ENCODE measurements at places on chromosomes 11 and 22. TPM values are rescaled to one million over a fixed set of nuclear protein-coding genes. Genes with fewer than 3 reads are reported as not detected.

GRCh38 chr11:65404638-65405339, 17.8 kb upstream of the NEAT1 start:
- DNase-seq: no peak

DNA sequence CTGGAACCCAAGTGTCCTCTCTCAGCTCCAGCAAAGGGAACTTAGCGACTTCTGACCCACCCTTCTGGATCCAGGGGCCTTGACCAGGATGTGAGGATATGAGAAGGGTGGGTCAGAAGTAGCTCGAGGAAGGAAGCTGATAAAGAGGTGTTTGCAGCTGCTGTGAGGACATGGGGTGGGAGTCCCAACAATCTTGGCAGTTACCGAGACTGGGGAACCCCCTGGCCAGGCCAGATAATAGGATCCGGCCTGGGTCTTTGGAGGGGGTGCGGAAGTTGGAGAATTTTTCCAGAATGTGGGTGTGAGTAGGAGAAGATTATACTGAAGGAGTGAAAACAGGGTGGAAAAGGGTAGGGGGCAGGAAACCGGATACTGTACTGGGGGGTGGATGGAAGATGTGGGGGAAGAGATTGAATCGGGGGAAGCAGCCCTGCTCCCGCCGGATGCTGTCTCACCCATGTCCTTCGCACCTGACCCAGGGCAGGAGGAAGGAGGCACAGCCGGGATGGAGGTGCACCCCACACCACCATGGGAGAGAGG, 2.8 kb upstream of the MCAM start:
- DNase-seq: no peak

DNA sequence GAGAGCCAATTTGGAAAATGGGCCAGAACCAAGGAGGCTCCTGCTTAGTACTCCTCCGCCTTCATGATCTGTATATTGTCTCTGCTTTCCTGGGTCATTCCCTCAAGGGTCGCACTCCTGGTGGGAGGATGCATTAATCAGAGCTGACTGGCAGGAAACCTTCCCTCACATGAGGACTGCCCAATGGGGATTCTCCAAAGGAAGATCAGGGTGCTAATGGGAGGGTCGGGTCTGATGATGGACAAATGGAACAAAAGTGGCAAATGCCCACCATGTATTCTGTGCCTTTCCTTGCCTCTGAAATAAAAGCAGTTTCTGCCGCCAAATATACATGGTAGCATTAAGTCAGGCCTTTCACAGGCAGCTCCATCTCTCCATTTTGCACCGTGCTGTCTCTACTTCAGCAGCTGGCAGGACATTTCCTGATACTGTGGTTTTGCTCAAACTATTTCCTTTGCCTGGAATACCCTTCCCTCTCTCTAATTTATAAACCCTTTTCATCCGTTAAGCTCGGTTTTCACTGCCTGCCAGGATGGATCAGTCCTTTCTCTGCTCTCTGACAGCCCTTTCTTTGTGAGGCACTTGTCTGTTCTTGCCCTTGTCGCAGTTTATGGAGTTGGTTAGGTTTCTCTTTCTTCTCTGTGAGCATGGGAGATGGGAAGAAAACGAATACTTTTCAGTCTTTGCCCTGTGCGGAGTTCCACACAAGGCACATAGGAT, 13.5 kb downstream of the SREBF2 start:
- no peak for DNase-seq

TANGO2 gene
- total RNA-seq: 19.1 TPM
